ENCODE measurements at places on chromosomes 5 and 9.

DNA sequence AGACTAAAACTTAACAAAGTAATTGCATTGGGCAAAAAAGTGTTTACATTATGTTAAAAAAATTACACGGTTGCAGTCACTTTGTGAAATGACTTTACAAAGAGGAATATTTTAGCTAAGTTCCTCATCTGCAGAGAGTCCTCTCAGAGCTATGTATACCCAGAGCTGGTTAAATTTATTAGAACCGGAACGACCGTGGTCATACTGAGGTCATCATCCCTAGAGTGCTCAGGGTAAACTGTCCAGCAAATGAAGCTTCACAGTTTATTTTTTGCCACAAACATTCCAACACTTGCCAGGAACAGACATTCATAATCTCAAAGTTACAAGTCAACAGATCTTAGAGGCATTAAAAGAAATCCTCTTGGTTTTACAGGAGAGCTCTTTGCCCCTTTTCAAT lies 897 bp downstream of the ROPN1L start:
- no peak for DNase-seq

DNA sequence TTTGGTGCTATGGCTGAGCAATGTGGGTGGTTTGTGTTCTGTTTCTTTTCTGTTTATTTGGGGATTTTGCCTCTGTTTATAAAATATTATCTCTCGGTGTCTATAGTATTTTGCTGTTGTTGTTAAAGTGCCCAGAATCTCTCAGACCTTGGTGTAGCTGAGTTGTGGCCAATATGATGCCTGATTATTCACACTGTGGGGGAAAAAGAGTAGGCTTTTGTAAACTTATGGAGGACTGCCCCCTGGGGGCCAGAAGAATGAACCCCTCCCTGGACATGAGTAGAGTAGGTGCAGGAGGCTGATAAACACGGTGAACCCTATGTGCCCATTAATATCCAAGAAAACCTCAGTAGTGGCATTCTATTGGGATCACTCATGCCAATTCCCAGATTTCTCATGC lies 49.0 kb upstream of the DPYSL3 start:
- DNase-seq = no peak

DNA sequence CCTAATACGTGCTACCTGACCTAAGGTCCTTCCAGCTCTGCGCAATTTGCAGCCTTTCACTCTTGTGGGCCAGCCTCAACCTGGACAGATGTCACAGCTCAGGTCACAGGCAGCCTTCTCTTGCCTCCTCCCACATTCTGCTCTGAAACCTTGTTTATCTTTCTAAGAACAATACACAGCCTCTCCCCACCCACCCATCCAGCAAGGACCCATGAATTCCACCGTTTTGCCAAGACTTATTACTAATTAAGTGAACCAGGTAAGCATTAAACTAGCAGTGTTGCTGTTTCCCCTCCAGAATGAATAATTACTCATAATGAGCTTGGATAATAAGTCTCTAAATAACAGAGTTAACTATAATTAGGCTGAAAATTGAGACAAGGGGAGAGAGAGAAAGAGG lies 11.0 kb downstream of the FABP6 start:
- DNase-seq = no peak

DNA sequence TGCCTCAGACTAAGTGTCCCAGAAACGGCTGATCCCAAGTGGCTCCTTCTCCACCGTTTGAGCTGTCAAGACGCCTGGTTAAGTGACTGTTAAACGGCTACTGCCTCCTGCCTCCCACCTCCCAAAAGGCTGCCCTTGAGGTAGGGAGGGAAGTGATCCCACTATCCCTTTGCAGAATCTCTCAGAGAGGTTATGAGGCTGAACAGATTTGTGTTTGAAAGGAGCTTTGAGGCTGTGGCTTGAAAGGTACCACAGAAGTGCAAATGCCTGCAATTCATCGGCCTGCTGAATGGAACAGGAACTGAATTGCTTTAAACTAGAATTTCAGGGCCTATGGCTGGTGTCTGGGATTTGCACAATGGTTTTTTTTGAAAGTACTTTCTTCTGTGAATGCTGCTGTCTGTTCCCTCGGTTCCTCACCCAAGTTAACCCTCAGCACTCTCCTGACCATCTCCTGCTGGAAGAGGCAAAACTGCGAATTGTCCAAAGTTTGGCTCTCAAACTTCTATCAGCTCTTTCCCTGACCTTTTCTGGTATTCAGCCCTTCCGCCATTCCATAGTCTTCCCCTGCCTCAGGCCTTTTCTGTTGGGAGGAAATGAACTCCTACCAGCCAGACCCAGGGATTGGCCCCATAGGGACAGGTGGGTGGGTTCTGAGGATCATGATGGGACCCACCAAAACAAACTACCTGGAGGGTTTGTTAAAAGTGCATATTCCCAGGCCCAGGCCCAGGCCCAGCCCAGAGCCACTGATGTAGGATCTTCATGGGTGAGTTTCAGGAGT lies 453.3 kb downstream of the KDM4C start:
- DNase-seq = no peak

GRCh38 chr9:132238026-132238972 lies 76.4 kb downstream of the NTNG2 start:
- DNase-seq = no peak

GRCh38 chr5:168779333-168779732 lies 200.2 kb upstream of the PANK3 start:
- no peak for DNase-seq

DNA sequence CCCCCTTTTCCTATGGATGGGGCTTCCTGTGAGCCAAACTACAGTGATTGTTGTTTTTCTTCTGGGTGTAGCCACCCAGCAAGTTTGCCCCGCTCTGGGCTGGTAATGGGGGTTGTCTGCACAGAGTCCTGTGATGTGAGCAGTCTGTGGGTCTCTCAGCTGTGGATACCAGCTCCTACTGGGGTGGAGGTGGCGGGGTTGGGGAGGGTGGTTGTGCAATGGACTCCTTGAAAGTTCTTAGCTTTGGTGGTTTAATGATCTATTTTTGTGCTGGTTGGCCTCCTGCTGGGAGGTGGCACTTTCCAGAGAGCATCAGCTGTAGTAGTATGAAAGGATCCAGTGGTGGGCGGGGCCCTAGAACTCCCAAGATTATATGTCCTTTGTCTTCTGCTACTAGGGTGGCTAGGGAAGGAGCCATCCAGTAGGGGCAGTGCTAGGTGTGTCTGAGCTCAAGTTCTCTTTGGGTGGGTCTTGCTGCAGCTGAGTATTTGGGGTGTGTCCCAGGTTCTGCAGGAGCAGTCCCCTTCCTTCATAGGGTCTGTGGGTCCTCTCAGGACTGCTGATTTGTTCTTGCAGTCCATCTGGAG lies 275.6 kb upstream of the PAPPA start:
- DNase-seq = no peak

- no peak for DNase-seq
Measured at GRCh38 chr5:123209502-123210027, 120.5 kb downstream of the PRDM6 start.

DNA sequence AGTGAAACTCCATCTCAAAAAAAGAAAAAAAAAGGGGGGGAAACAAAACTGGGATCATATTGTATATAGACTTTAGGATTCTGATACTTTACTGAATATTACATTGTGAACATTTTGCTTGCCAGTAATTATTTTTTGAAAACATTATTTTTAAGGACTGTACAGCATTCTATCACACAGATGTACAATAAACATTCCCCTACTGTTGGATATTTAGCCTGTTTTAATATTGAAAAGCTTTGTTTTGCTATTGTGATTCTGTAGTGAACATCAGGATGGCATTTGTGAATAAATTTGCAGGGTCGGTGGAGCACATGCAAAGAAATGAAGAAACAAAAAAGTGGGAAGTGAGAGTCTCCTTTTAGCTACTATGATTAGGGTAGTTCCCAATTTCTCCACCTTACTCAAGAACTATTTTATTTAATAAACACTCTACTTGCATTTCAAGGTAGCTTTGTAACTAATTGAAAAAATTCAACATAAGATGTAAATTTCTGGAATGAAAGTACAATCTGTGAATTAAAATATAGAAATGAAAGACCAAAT lies 18.7 kb downstream of the RASGRF2 start:
- DNase-seq = no peak

DNA sequence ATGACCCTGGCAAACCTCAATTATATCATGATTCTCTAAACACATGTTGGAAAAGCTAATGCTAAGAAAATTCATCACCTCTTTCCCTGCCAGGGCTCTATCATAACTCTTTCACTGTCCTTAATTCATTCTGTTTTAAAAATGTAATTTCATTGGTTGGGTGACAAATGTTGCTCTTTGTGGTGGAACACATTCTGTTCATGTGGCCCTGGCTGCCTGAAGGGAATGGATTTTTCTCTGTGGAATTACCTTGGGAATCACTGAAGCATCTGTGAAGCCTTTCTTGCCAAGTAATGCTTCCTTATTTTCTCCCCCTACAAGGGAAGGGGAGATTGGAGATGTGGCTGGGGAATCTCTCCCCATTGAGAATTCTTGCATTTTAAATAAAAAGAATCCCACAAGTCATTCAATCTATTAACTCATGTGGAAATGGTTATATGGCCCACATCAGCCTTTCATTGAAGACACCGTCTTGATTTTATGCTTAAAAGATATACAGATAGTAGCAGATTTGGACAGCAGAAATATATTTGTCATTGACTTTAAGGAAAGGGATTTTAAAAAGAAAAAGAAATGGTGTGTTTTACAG lies 201.8 kb upstream of the NMUR2 start:
- DNase-seq = no peak

DNA sequence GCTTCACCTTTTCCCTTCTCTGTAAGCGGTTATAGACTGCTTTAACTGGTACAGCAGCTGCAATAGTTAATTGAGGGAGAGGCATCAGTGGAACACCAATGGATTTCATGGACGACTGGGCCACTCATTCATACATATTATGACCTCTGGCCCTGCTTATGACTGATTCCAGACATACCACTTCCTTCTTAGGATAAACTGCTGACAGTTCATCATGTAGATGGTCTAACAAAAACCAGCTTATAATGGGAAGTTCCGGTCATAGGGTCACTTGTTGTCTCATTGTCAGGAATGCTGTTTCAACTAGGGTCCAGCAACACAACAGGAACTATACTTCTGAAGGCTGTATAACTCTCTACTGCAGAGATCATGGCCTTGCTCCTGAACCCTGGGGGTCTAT lies 265.2 kb upstream of the RASA1 start:
- no peak for DNase-seq

DNA sequence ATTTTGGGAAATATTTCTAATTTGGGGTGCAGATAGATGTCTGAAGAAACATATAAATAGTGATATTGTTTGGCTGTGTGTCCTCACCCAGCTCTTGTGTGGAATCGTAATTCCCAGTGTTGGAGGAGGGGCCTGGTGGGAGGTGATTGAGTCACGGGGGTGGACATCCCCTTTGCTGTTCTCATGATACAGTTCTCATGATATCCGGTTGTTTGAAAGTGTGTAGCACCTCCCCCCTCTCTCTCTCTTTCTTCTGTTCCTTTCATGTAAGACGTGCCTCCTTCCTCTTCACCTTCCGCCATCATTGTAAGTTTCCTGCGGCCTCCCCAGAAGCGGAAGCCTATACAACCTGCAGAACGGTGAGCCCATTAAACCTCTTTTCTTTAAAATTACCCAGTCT lies 11.4 kb upstream of the ADAMTS16 start:
- no peak for DNase-seq

- no peak for DNase-seq
Measured at GRCh38 chr5:103910011-103910410, 347.4 kb upstream of the NUDT12 start.
